NCI-H2081 treated with DMSO at 0.1 percent for 48 hours (cell line): ENCODE measurements at places on chromosomes 3 and 15.

GRCh38 chr3:194522579-194523046 lies 35.8 kb upstream of the ATP13A3 start:
- DNase-seq: no peak

DNA sequence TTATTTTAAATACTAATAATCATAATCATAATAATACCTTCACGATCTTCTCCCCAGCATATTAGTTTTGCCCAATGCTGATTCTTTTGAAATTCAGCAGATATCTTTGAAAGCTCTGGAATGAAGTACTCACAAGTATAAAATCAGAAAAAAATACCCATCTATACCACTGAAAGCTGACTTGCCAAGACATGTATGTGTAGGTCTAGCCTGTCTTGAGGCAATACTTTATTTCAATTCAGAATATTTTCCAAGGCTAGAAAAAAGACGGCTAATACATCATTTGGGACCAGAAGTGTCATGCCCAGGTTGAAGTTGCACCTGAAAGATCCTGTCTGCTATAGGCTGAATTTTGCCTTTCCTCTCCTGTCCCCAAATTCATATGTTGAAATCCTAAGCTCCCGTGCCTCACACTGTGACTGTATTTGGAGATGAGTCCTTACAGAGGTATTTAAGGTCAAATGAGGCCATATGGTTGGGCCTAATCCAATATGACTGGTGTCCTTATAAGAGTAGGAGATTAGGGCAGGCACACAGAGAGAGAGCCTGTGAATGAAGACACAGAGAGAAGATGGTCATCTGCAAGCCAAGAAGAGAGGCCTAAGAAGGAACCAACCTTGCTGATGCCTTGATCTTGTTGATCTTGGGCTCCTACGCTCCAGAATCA lies 255.9 kb upstream of the CMC1 start:
- no peak for DNase-seq

DNA sequence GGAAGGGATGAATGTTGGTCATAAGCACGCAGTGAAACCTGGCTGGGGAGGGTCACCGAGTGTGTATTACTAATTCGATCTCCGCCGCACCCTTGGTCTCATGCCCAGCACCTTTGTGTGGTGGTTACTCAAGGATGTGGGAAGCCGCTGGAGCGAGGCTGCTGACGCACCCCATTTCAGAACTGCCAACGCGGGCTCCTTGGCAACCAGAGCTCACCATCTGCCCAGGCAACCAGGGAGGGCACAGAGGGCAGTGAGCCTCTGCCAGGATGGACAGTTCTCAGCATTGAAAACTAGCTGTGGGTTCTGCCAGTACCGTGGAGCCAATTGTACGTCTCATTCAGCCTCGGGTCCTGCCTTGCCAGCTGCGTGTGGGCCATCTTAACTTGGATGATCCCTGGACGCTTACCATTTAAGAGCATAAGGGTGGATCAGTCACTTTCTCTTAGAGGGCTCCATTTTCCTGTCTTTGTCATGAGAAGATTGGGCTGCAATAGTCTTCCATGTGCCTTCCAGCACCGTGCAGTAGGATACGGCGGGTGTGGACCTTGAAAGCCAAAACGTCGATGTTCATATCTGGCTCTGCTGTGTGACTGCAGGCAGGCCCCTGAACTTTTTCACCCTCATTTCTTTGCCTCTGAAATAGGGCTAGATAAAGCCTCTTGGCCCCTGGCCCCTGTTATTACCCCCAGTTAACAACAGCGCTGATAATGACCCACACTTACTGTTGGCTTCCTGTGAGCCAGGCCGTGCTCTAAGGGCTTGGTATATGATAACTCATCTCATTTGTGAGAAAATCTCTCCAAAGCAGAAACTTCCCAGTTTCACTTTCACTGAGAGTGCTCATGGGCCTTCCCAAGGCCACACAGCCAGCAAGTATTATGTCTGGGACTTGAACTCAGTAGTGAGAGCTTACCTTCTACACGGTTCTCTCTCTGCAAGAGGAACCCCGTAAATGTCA lies 238.8 kb downstream of the OPA1 start:
- no peak for DNase-seq

GRCh38 chr15:77497942-77498361 lies 77.3 kb downstream of the HMG20A start:
- DNase-seq: no peak

DNA sequence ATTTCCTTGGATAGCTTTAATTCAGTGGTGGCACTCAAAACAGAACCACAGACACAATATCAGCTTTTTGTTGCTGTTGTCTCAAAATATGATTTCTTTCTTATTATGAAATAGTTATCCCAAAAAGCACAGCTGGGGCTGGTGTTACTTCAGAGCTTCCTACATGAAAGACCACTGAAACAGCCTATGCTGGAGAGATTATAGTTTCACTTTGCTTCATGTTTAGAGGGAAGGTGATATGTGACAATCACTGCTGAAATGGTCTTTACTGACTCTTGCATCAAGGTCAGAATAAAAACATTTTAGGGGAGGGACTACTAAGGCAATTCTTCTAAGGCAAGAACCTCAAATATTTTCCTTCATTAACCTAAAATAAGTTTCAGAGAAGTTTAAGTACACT lies 190.7 kb downstream of the TNIK start:
- no peak for DNase-seq

DNA sequence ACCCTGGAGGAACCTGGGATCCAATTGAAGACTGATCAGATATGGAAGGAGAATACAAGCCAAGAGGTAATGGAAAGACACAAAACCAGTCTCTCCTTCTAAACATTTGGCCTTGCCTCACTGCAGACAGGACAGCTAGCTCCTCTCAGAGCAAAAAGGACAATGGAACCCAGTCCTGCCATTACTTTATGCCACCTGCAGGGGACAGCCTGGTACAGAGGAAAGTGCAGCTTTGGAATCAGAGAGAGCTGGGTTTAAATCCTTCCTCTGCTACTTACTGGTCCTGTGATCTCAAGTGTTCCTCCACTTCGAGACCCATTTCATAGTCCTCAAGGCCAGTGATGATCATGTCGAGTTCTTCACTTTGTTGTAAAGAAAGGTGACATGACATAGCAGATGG lies 159.4 kb upstream of the SMAD3 start:
- no peak for DNase-seq

DNA sequence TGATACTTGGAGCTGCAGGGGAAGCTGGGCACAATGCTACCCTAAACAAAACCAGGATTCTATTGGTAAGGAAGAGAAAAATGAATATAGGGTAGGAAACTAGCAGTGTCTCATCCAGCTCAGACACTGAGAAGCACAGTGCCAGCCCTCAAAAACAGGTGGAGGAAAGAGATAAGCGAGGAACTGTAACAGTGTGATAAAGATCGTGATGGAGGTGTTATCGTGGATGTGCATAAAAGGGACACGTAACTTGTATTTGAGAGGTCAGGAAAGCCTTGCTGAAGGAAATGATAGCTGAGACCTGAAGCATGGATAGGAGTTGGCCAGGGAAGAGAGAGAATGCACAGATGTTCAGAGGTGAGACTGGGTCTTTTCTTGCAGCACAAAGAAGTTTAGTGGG lies 27.4 kb downstream of the MIX23 start:
- DNase-seq: no peak

DNA sequence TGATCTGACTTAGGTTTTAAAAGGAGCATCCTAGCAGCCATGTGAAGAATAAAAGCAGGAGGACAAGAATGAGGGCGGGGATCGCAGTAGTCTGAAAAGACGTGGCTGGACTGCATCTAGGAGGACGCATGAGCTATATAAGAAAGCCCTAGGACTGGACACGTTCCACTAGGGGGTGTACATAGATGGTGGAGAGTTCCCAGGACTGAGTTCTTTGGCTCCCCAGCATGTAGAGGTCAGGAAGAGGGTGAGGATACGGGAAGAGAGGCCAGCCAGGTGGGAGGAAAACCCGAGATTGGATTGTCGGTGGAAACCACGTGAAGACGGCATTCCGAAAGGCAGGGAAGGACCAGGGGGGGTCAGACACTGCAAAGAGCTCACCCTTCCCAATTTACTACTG lies 64.2 kb upstream of the CFAP161 start:
- no peak for DNase-seq
